ENCODE measurements at places on chromosomes 4 and X.
A peak's percentile ranks its signal among the peaks of the same experiment; 100 is the strongest.

DNA sequence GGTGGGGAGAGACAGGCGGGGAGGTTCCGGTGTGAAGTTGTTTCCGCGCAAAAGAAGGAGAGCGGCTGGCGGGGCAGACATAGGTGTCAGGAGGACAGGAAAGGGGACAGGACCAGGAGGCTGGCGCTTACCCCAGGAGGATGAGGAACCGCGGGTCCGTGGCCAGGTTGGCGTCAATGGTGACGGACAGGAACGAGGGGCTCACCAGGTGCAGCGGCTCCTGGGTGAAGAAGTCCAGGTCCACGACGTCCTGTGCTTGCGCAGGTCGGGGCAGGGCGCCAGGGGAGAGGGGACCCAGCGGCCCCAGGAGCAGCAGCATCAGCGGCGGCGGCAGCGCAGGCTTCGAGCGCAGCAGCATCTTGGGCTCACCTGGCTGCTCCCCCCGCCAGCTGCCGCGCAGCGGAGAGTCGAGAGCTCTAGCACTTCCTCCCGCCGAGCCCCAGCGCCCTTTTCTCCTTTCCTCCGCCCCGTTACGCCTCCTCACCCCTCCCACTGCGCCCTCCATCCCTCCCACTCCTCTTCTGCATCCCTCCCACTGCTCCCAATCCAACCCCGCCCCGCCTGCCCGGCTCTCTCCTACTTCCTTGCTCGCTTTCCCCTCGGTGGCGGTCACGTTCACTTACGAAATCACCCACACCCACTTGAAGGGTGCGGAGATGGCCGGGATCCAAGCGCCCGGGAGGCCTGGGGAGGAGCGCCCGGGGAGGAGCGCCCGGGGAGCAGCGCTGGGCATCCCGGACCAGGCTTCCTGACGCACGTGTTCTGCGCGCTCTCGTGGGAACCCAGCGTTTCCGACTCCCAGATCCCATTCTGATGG is at the start of gene HPSE:
Gene HPSE (minus strand): TSS at position 424 of the 817 bp plus-strand sequence. CDS start 66 bp downstream, at position 358.
- DNase-seq: peak; percentile 68

GRCh38 chr4:40608628-40609027 is 21.0 kb downstream of the RBM47 start:
- DNase-seq: no peak

- DNase-seq: no peak
Observed at GRCh38 chr4:52423967-52424366, 235.1 kb downstream of the USP46 start.

DNA sequence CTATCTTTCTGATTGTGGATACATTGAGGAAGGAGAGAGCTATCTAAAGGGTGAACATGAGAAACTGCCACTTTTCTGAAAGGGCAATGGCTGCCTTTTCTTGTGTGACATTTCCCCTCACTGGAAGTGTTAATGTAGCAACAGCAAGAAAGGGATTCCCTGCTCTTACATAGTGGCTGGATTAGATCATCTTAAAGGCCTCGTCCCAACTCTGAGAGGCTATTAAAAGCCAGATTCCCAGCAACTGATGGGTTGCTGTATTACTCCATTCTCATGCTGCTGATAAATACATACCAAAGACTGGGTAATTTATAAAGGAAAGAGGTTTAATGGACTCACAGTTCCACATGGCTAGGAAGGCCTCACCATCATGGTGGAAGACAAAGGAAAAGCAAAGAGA is 33.7 kb upstream of the ADH7 start:
- no peak for DNase-seq

All from ELR (cell line).